ENCODE measurements at places on chromosomes 16 and 17.
A peak's percentile ranks its signal among the peaks of the same experiment; 100 is the strongest.

DNA sequence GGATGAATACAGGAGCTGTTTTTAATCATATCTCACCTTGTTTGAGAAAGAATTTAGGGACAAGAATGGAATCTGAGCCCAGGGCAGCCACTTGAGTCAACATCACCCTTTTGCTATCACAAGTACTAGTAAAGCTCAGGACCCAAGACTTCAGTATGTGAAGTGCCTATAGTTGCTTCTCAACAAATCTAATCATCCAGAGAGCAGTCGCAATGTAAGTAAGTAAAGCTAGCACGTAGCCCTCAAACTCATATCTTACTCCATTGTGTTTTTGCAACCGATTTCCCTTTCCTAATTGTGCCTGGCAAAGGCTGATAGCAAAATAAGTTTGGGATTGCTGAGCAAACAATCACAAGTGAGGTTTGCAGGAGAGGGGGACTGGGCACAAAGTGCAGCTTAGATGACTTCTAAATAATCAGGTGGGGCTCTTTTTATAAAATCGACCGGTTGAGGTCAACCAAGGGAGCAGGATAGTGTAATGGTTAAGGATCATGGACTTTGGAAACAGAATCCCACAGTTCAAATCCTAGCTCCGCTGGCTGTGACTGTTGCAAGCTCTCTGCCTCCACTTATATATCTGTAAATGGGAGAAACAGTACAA, 13.0 kb downstream of the TOB1 start:
- DNase-seq: no peak

DNA sequence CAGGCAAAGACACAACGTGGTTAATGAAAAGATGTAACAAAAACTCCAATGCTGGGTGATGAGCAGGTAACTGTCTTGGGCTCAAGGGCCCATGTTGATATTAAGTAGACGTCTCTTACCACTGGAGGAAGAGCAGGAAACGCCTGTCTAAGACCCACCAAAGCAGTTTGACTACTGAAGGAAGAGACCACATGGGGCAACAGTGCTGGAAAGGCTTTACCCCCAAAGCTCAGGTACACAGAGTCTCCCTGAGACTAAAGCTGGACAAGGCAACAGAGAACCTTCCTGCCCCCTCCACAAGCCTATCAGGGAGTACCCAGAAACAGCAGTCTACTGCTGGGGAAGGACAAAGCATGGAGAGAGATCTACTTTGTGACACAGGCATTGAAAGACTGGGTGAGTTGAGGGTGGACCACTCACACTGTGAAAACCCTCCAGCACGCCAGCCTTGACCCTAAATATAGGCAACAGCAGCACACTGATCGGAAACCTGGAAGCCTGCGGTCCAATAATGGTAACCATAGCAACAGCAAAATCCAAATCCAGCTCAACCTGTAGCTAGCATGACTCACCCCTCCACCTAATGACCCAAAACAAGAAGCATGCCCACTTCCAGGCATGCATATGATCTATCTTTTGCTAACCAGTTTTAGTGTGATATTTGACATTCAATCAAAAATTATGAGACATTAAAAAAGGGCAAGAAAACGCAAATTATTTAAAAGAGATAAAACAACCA, 270.5 kb upstream of the SDK2 start:
- DNase-seq: no peak

GRCh38 chr17:16374146-16374938, 6.5 kb upstream of the UBB start:
- no peak for DNase-seq

DNA sequence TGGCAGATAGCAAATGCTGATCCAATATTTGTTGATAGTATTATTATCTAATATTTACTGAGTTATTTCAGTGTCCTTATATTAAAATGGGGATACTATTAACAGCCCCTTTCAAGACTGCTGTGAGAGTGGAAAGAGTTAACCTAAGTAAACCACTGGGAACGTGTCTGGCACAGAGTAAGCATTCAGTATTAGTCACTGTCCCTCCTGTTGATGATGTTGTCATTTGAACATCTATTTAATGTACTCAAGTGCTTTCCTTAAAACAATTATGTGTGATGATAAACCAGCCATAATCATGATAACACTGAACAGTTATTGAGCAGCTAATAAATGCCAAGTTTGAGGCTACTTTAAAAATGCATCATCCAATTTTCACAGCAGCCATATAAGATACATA, 135.7 kb upstream of the XYLT1 start:
- DNase-seq: no peak

- no peak for DNase-seq
Measured at GRCh38 chr16:47073223-47074155, 70.3 kb downstream of the NETO2 start.

DNA sequence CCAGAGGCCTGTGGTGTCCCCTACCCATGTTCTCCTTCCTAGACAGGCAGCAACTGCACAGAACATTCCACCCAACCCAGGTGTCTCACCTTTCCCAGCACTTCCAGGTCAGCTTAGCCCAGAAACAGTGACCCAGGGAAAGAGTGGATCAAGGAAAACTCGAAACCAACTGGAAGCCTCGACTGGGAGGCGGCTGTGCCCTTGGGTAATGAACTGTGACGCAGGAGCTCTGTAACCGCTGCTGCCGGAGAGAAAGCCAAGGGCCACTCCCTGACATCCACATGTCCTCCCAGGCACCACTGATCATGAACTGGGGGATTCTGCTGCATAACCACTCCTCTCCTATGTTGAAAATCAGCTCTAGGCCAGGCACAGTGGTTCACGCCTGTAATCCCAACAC, 34.4 kb downstream of the WDR59 start:
- DNase-seq: no peak

GRCh38 chr17:12866244-12866643, 76.9 kb downstream of the ARHGAP44 start:
- DNase-seq: no peak

DNA sequence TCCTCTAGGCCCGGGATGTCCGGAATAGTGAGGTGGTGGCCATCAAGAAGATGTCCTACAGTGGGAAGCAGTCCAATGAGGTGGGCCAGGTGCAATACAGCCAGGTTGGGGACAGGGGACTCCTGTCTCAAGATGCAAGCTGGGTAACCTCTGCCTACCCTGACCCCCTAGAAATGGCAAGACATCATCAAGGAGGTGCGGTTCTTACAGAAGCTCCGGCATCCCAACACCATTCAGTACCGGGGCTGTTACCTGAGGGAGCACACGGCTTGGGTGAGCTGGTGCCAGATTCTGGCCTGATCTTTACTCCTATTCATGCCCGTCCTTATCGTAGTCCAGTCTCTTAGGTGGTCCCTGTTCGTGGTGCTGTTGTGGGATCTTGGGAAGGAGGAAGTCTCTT, 4.4 kb downstream of the TAOK2 start:
- DNase-seq: no peak

- no peak for DNase-seq
Measured at GRCh38 chr17:13410874-13411273, 190.9 kb downstream of the HS3ST3A1 start.

DNA sequence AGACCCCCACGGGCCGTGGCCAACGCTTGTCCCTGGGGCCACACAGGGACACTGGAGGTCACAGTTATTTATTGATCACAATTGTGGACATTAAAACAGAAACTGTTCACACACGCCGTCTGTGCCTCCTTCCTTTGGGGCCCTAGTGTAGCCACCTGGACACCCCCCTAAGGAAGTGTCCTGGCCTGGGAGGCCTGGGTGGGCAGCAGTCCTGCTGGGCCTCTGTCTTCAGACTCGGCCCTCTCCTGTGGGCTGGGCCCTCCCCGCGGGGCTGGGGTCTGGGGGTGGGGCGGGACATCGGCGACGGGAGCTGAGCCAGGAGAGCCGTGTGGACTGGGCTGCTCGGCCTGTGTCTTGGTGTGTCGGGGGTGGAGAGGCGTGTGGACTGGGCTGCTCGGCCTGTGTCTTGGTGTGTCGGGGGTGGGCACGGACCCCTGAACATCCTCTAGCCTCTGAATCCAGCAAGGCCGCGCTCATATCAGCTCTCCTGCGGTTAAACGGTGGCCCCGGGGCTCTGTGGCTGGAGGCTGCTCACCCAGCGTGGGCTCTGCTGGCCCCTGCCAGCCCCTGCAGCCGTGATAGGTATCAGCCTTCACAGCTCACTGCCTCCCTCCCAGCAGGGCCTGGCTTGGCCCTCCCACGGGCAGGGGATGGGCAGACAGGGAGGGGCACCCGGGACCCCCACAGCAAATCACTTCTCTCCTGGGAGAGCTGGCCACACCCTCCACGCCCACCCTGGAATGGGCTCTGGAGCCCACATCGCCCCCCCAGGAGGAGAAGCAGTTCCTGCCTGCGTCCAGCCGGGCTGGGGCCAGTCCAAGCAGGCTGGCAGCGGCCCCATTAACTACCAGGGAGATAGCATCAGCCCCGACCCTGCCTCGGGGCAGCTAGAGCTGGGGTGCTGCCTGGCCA, 1.1 kb upstream of the NHLRC4 start:
- no peak for DNase-seq

GRCh38 chr17:19384723-19385391, 2.1 kb downstream of the MFAP4 start:
- no peak for DNase-seq

GRCh38 chr16:8956265-8957062, 7.2 kb downstream of the USP7 start:
- no peak for DNase-seq

DNA sequence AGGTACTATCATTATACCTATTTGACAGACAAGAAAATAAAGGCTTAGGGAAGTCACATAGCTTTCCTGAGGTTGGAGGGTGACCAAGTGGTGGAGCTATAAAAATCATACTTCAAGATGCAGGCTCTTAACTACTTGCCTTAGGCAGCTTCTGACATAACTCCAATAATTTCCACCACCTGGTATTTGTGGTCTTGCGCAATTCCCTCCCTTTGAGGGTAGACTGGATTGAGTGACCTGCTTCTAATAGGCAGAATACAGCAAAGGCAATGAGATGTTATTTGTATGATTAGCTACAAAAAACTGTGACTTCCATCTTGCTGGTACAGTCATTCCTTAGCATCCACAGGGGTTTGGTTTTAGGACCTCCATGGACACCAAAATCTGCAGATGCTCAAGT, 385.5 kb downstream of the TMEM114 start:
- DNase-seq: no peak

DNA sequence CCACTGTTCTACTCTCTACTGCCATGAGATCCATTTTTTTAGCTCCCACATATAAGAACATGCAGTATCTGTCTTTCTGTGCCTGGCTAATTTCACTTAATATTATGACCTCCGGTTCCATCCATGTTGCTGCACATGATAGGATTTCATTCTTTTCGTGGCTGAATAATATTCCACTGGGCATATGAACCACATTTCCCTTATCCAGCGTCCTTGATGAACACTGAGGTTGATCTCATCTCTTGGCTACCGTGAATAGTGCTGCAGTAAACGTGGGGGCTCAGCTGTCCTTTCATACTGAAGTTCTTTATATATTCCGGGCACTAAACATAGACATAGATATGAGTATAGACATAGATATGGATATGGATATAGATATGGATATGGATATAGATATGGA, 109.3 kb upstream of the TNRC6C start:
- no peak for DNase-seq

DNA sequence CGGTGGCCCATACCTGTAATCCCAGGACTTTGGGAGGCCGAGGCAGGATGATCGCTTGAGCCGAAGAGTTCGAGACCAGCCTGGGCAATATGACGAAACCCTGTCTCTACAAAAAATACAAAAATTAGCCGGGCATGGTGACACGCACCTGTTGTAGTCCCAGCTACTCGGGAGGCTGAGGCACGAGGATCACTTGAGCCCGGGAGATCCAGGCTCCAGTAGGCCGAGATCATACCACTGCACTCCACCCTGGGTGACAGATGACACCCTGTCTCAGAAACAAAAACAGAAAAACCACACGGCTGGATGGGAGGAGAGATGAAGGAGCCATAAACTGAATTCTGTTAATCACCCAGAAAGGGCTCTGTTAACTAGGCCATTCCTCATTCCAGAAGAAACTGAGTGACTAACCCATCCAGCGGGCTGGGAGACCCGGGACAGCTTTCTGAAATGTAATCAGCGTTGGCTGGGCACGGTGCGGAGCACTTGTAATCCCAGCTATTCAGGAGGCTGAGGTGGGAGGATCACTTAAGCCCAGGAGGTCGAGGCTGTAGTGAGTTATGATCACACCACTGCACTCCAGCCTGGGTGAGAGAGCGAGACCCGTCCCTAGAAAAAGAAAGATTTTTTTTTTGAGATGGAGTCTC, 641 bp upstream of the NT5C3B start:
- no peak for DNase-seq

GRCh38 chr16:3501783-3502400, 1.1 kb downstream of the CLUAP1 start:
- DNase-seq: no peak

DNA sequence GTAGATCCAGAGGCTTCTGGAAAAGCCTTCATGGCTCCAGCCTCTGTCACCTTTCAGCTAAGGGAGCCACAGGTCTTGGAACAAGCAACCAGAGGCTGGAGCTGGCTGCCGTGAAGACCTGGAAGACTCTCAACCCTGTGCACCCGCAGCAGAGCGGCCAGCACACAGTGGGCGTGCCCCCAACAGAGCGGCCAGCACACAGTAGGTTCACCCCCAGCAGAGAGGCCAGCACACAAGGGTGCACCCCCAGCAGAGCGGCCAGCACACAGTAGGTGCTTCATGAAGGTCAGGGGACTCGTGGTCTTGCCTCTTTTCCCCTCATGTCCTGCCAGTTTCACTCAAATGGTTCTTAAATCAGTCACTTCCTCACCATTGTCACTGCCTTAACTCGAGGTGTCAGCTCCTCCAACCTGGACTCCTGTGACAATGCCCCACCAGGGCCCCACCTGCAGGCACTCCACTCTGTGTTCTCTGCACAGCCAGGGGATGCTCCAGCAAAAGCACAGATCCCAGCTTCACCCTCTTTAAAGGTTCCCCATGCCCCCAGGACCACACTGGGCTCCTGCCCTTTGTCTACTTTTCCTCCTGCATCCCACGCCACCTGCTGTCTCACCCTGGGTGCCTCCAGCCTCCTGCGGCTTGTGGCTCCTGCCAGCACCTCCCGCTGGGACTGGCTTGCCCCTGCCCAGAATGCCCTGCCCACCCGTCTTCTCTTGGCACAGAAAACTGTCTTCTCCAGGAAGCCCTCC, 42.4 kb upstream of the DOC2B start:
- DNase-seq: no peak

DNA sequence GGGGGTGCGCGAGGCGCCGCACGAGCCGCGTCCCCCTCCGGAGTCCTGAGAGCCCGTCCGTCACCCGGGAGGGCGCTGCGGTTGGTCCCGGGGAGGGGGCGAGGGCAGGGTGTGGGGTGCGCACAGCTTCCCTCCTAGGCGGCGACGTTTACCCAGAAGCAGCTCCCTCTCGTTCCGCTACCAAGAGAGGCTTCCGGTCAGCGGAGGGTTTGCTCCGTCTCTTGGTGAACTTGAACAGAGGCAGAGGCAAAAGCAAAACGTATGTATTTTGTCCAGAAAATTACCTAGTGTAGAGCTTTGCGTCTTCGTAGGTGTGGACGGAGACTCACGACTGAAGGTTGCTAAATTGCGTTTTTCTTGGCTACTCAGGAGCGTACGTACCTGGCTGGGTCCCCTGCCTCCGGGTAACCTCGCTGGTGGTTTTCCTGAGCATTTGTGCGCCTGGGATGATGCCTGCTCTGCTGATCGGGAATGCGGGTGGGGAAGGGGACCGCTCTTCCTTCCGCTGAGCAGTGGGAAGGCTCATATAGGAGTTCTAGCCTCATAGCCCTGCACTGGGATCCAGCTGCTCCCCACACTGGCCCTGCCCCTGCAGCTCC, 833 bp downstream of the WSCD1 start:
- DNase-seq: peak; percentile 27
